ENCODE measurements at places on chromosomes 1 and 21. TPM values are rescaled to one million over a fixed set of nuclear protein-coding genes. Genes with fewer than 3 reads are reported as not detected.

The LGR6 gene
- total RNA-seq = 0.93 TPM

The MAN1C1 gene
- 0.30 TPM for total RNA-seq

The SMIM1 gene
- total RNA-seq = 1.3 TPM

The NBPF10 gene
- total RNA-seq = 0.98 TPM

The TENT5C gene
- total RNA-seq = 0.03 TPM

The S100A12 gene
- total RNA-seq = not detected

The KCNN3 gene
- not detected for total RNA-seq

The KLHDC8A gene
- 0.79 TPM for total RNA-seq

The FCRL4 gene
- not detected for total RNA-seq

The AMIGO1 gene
- 1.3 TPM for total RNA-seq
